BE2C (cell line): ENCODE measurements at places on chromosomes 12 and 14.

- peak; percentile 94 for DNase-seq
Observed at GRCh38 chr12:124939421-124940142, 25.1 kb upstream of the UBC start.

DNA sequence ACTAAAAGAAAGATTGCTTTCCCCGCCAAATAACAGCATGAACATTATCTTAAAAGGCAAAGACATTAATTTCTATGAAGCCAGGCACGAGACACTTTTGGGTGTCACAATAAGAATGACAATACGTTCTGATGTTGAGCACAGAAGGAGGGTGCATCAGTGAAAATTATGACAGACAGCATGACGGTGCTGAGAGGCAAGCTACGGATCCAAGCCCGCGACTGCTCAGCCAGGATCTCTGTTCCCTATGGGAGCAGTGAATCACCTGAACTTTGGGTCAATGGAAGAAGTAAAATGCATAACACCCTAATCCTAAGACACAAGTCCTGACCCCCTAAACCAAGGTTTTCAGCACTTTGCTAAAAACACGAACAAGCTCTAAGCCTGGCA is 51.7 kb downstream of the SLC25A47 start:
- no peak for DNase-seq

- DNase-seq: no peak
Observed at GRCh38 chr12:123900871-123901376, 71.7 kb downstream of the CCDC92 start.

GRCh38 chr12:46771268-46771827 is 54.4 kb downstream of the SLC38A4 start:
- DNase-seq: no peak

DNA sequence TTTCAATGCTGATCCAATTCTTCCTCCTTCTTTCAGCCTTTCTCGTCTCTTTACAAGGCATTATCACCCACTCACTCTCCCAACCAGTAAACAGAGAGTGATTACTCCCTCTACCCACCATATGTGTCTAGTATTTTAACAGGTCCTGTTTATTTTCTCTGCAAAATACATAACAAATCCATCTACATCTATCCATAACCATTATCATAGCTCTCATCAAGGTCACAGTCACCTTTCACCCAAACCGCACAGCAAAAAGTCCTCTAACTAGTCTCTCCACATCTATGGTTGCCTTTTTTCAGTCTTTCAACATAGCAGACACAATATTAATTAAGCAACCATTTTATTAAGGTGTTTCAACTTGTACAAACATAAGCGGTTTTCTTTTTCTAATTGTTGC is 21.9 kb upstream of the RERG start:
- DNase-seq: no peak

- no peak for DNase-seq
Observed at GRCh38 chr12:1595026-1595561, 713 bp upstream of the FBXL14 start.

- DNase-seq: no peak
Observed at GRCh38 chr14:89309670-89310177, 107.3 kb downstream of the FOXN3 start.
